ENCODE measurements at places on chromosomes 7 and 10.

- no peak for DNase-seq
These were observed 11.7 kb downstream of the TMEM254 start for GRCh38 chr10:80090121-80090520.

DNA sequence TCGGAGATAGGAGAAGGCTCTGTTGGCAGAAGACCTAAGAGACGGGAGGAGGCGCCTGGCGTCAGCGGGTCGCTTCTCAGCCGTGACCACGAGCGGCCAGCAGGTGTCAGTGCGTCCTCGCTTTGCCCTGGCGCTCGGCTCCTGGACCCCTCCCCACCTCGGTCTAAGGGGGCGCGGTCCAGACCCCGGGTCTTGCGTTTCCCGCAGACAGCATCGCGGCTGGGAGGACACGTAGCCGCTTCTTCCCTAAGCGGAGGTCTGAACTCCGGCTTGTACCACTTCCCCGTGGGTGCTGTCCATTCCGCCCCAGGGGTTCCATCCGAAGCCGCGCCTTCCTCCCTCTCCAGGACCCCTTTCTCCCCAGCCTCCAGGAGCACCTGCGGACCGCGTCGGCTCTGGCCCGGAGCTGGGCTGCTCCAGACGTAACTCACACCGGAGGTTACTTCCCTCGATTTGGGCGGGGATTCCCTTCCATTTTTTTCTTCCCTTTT lies 593 bp upstream of the ADRA2A start:
- peak; percentile 89 for DNase-seq

DNA sequence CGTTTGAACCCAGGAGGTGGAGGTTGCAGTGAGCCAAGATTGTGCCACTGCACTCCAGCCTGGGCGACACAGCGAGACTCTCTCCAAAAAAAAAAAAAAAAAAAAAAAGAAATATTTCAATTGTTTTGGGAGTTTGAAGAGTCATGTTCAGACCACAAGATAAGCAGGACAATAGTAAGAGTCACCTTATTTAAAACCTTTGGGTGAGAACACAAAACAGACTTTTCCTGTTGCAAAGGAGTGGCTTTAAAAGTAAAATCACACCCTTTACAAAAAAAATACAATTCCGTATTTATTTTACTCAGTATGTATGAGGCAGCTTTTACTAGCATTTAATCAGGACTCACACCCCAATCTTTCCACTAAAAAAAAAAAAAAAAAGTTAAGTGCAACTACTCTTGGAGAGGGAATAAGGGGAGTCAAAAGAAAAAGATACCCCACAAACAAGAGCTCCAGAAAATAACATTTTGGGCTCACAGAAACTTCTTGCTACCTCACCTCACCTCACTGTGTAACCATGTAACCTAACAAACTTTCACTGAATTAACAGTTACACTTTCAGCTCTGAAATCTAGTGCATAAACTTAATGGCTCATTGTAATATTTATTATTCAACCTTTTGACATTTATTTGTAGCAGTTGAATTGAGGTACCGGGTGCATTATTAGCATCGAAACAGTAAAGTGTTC lies 11.2 kb downstream of the SKIDA1 start:
- no peak for DNase-seq

DNA sequence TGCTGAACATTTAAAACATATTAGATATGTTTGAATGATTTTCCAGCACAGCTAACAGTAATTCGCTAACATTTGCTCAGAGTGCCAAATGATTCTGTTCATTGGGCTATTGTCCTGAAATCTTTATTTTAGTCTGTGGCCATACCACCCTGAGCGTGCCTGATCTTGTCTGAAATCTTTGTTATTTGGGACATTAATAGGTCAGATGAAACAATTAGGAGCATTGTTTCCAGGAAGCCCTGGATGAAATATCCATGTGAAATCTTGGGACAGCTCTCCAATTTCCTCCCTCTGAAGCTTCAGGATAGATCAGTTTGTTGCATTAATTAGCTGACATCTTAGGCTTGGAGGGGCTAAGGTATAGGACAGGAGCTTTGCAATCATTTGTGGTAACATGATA lies 512.0 kb downstream of the KIF20B start:
- no peak for DNase-seq

DNA sequence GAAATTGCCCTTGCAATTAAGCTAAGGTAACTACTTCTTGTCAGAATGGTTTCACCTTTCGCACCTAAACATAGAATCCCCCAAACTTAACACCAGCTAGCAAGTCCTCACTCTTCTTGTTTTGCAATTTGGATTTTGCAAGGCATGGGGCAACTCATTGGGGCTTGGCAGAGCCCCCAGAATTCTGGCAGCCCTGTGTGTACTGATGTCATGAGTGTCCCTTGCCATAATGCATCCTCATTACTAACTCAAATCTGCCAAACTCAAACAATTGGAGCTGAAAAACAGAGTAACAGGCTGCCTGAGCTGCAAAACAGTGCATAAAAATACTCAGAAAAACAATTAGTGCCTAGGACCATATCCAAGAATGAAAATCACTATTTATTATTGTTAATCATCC lies 7.9 kb upstream of the XPNPEP1 start:
- no peak for DNase-seq

- DNase-seq: no peak
These were observed 24.3 kb downstream of the GRID2IP start for GRCh38 chr7:6526997-6527378.

GRCh38 chr7:101167645-101168411 lies 2.5 kb upstream of the VGF start:
- no peak for DNase-seq

DNA sequence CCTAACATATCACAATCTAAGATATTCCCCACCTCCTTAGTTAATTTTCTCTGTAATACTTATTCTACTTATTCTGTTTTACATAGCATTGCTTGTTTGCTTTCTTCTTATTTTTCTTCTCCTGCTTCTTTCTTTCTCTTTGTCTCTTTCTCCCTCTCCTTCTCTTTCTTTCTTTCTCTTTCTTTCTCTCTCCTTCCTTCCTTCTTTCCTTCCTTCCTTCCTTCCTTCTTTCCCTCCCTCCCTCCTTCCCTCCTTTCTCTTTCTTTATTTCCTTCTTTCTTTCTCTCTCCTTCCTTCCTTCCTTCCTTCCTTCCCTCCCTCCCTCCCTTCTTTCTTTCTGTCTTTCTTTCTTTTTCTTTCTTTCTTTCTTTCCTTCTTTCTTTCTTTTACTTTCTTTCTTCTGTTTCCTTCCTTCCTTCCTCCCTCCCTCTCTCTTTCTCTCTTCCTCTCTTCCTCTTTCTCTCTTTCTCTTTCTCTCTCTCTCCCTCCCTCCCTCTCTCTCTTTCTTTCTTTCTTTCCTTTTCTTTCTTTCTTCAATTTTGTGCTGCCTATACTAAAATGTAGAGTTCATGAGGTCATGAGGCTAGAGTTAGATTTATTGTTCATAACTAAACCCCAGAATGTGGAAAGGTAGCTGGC lies 445.4 kb downstream of the GATA3 start:
- DNase-seq: no peak

GRCh38 chr10:49739426-49739825 lies 22.7 kb downstream of the OGDHL start:
- DNase-seq: no peak

DNA sequence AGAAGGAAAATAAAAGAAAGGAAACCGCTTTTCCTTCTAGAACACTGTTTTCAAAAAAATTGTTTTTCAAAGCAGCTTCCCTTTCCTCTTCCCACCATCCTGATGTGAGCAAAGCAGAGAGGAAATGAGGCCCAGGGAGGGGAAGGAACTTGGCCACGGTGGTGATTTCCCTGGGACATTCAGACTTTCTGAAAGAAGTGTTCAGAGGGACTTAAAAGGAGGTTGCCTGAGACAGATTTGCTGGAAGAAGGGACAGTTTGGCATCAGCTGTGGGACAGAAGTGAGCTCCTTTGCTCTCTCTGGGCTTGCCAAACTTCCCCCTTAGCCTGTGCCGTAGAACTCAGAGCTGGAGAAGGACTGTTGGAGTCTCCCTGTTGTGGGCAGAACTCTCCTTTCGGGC lies 30.3 kb downstream of the ADCYAP1R1 start:
- no peak for DNase-seq

- no peak for DNase-seq
These were observed 612.2 kb downstream of the TYW1 start for GRCh38 chr7:67608806-67609205.

Data from esophagus muscularis mucosa (tissue), 4 donors.